ENCODE measurements at places on chromosomes 6 and 20. TPM values are rescaled to one million over a fixed set of nuclear protein-coding genes. Genes with fewer than 3 reads are reported as not detected.

The GGTLC1 gene
- not detected for total RNA-seq

The TSBP1 gene
- total RNA-seq = not detected

The SGK2 gene
- 0.18 TPM for total RNA-seq

The CDH4 gene
- total RNA-seq = 0.08 TPM

The MYO6 gene
- total RNA-seq = 1.6 TPM

The CGA gene
- not detected for total RNA-seq

The ARMC12 gene
- 2.0 TPM for total RNA-seq

The GNRH2 gene
- total RNA-seq = 0.87 TPM

The IPCEF1 gene
- total RNA-seq = 14.2 TPM

The SLC32A1 gene
- total RNA-seq = not detected

The PSMB1 gene
- total RNA-seq = 270 TPM

The C2 gene
- 0.42 TPM for total RNA-seq

The MOXD1 gene
- total RNA-seq = not detected

The TBC1D32 gene
- 6.7 TPM for total RNA-seq

The ADGRB3 gene
- total RNA-seq = not detected

The WFDC12 gene
- not detected for total RNA-seq

The PBOV1 gene
- total RNA-seq = not detected

Measured in activated naive CD8-positive, alpha-beta T cell treated with anti-CD3 and anti-CD28 coated beads for 36 hours (primary cell).